ENCODE measurements at places on chromosomes 1 and 21. TPM values are rescaled to one million over a fixed set of nuclear protein-coding genes. Genes with fewer than 3 reads are reported as not detected.

The ROR1 gene
- 94.3 TPM for total RNA-seq

The APCS gene
- total RNA-seq = not detected

The TCHHL1 gene
- not detected for total RNA-seq

DNA sequence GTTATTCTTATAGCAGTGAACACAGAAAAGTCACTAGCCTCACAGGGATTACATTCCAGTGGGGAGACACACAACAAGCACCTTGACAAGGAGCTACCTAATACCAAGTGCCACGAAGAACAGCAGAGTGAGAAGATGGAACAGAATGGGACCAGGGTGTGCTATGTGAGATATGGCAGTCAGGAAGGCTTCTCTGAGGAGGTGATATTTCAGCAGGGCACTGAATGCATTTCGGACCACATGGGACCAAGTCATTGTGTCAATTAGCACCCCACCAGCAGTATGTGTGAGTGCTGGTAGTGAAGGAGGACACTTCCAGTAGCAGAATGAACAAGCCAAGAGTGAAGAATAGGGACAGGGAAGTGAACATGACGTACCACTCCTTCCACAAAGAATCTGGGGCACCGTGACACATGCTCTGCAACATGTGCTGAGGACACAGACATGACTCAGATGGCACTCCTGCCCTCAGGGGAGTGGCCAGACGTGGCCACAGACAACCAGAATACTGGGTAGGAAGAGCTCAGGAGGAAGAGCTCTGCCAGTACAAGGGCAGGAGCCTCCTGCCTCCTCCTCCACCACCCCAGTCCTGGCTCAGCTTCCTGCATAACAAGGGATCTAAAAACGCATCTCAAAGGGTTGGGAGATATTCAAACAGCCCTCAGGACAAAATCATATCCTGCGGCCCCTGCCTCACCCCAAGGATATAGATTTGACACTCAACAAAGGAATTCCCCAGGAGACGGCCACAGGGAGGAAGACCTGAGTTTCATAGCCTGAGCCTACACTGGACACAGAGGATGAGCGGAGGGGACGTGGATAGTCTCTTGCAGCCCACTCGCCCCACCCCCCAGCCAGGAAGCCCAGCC lies 102.5 kb downstream of the TRABD2B start:
- peak; percentile 57 for DNase-seq

DNA sequence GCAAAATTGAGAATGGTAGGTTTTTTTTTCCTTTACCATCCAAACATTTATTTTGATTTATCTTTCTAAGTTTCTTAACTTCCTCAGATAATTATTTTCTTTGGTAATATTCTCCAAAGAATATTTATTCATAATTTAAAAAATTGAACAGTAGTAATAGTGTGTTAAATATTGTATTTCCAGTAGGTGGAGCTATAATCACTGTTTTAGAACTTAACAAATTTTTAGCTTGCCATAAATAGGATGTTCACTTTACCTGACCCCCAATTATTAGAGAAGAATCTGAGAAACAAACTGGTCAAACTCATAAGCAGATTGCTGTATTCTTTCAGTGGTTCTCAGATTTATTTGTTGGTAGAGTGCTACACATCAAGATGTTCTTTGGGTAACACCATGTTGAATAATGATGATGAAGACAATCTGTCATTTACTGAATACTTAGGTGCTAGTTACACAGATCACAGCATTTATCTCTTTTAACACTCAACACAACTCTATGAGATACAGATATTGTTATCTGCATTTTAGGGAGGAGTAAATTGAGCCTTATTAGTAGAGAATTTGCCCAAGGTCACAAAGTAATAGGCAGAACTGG lies 82.4 kb upstream of the GPR88 start:
- DNase-seq = no peak

- no peak for DNase-seq
Observed at GRCh38 chr1:47388030-47388890, 27.8 kb upstream of the FOXE3 start.

- DNase-seq = peak; percentile 6
Observed at GRCh38 chr1:76933847-76934815, 66.9 kb downstream of the ST6GALNAC5 start.

- DNase-seq = no peak
Observed at GRCh38 chr1:207463021-207463420, 8.9 kb downstream of the CR2 start.

- DNase-seq = no peak
Observed at GRCh38 chr1:20508411-20508771, 440 bp upstream of the MUL1 start.

- peak; percentile 33 for DNase-seq
Observed at GRCh38 chr21:41972511-41973205, 18.8 kb upstream of the C2CD2 start.

- DNase-seq = no peak
Observed at GRCh38 chr1:87167157-87167789, 161.4 kb upstream of the LMO4 start.

GRCh38 chr1:228341814-228342626 lies 64.6 kb downstream of the TRIM11 start:
- no peak for DNase-seq

All from H7 (cell line).